ENCODE measurements at places on chromosomes 7 and 10.

DNA sequence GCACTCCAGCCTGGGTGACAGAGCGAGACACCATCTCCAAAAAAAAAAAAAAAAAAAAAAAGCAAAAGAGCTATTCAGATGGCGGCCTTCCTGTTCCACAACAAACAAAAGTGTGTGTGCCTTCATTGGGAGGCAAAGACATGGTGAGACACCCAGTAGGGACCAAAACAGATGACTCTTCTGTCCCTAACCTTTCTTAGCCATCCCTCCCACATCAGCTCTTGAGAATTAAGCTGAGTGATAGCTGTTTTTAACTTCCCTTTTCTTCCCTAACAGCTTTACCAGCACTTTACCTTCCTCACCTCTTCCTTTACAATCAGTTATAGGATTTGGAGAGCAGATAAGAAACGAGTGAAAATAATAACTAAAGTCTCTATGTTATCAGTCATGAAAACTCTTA lies 48.2 kb downstream of the ARMH3 start:
- DNase-seq: no peak

- no peak for DNase-seq
Observed at GRCh38 chr7:11177793-11178192, 204.1 kb downstream of the PHF14 start.

DNA sequence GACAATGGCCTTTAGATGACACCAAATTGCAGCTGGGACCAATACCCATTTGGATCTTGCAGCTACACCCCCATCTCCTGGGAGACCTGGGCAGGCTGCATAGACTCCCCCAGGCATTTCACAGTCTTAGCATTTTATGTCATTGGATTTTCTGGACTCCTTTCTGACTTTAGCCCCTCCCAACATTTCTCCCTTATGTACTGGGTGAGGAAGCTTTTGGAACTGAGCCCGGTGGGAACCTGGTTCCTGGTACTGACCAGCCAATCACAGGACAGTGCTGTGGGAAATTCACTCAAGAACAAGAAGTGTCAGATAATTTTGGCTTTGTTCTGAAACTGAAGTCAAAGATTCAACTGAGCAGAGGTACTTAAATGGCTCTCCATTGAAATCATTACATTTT lies 177.7 kb downstream of the ACTR3B start:
- no peak for DNase-seq

GRCh38 chr10:67043041-67043440 lies 117.2 kb downstream of the LRRTM3 start:
- no peak for DNase-seq

- DNase-seq: no peak
Observed at GRCh38 chr10:22682237-22683139, 31.9 kb downstream of the PIP4K2A start.

GRCh38 chr7:64653721-64654401 lies 12.1 kb upstream of the ZNF107 start:
- DNase-seq: no peak

GRCh38 chr10:5896208-5897052 lies 6.4 kb downstream of the FBH1 start:
- DNase-seq: no peak

GRCh38 chr7:39594988-39595620 lies 28.3 kb upstream of the RALA start:
- DNase-seq: no peak

DNA sequence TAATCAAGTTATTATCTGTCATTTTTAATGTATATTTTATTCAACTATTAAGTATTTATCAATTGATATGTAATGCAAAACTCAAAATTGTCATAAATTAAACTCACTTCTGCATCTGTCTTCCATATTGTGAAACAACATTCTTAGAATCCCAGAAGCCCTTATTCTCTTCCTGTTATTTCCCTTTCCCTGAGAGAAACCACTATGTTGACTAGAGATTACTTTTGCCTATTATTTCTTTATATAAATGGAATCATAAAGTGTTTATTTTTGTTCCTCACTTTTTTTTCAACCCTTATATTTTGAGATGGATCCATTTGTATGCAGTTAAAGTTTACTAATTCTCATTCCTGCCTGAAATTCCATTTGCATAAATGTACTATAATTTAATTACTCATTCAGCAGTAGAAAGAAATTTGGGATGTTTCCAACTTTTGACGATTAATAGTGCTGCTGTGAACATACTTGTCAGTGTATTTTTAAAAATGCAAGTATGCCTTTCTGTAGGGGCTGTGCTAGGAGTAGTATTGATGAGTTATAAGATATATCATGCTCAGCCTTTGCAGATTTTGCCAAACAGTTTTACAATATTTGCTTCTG lies 211.2 kb downstream of the SEMA3D start:
- DNase-seq: no peak

DNA sequence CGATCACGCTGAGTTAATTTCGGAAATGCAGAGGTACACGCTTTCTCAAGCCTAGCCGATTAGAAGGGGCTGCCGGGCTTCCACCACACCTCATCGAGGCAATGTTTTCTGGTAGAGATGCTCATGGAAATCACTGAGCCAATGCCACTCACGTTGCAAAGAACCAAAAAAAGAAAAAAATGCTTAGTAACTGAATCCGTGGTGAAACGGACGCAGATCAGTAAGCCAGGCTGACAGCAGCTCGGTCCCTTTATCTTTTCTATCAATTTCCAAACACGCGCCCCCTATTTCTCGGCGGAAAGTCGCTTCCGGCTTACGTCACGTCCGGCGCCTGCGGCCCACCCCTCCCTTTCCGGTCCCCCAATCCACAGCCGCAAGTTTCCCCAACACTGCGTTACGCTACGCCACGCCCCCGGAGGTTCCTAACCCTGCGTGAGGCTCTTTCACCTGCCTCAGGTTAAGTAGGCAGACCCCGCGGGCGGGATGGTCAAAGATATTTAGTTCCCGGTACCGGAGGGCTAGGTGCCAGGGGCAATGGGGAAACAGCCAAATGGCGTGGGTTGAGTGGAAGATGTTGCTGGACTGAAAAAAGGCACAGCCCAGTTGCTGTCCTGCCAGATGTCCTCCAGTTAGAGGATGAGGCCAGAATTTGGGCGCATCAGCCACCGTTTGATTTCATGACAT lies at the start of gene NSUN6:
TSS of gene NSUN6 (minus strand) at position 264 of the 684 bp plus-strand sequence. CDS start 384 bp downstream, outside the sequence.
- DNase-seq: peak; percentile 58

DNA sequence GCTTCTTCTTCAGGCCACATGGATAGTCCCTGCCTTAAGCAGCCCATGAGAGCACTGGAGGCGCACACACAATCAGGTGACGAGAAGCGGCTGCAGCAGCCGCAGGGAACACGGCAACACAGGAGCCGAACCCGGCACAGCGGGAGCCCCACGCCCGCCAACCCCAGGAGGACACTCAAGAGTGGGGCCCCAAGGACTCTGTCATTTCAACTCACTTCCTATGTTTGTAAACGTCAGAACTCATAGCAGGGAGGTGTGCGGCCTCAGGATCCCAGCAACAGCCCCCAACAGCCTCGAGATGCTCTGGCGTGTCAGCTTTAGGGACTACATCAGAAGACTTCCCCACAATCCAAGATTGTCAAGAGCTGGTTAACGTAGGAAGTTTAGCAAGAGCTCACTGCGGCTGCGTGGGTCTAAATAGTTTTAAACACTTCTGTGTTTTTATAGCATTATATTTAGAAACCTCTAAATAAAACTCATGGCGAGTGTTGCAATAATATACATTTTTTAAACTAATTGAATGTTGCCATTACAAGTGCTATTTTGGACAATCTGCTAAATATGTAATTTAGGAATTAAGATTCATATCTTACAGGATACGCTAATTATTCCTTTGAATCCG lies 123.4 kb downstream of the MAD1L1 start:
- no peak for DNase-seq

DNA sequence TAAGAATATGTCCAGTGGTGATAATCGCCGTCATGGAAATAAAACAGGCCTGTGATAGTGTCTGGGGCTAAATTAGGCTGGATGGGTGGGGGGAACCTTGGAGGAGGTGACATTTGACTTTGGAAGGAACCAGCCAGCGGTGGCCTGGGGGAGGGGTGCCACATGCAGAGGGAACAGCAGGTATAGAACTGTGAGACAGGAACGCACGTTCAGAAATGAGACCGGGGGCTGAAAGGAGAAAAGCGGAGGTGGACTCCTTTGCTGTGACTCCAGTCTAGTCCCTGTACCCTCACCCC lies 2.6 kb upstream of the CYP26A1 start:
- no peak for DNase-seq

Measured in AG04450 (cell line).